ENCODE measurements at places on chromosomes 11 and 22.

DNA sequence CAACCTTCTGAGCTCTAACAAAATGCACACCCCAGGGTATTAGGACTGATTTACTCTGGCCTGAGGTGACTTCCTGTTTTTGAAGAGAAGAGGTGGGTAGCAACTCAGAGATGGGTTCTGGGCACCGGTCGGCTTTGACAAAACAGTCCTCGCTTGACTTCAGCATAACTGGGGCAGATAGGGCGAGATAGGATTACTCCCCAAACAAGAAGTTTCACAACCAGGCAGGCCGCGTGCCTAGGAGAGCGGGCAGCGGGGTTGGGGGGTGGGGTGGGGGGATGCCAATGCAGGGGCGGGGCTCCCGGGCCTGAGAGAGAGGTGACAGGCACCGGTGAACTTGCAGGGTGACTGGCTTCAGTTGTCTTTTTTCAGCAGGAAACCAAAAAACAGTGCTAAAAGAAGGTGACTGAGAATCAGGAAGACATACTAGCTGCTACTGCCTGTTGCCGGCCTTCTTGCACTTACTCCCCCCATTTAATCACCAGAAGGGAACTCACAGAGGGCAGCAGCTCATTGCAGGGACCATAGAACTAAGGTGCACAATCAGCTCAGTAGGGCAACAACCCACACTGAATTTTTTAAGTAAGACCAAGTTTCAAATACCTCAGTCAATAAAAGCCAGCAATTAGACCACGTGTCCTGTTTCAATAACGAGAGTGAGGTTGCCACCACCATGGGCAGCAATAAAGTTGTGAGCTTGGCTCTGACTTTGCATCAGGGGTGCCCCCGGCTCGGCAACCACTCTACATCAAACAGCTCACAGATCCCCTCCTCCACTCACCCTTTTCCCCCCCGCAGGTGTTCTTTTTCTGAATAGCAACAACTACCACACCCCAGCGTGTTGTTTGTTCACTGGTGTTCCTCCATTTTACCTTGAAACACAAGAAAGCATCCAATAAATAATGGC, 37.2 kb upstream of the ETS1 start:
- DNase-seq, result peak; percentile 65

GRCh38 chr11:86738568-86738967, 61.8 kb upstream of the PRSS23 start:
- DNase-seq, result no peak

DNA sequence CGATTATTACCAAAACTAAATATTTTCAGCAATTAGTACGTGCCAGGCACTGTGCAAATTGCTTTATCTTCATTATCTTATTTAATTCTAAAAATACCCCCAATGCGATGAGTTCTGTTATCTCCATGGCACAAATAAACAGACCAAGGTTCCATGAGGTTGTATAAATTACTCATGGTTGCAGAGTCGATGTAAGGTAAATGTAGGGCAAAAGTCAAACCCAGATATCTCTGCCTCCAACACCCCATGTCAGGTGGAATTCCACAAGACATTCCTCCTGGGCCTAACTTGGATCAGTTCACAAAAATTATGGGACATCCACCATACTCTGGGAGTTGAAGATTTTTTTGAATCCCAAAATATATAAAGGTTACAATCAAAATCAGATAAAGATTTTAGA, 43.7 kb downstream of the ISX start:
- DNase-seq, result no peak

GRCh38 chr22:35891442-35891841, 137.2 kb downstream of the RBFOX2 start:
- DNase-seq, result no peak

DNA sequence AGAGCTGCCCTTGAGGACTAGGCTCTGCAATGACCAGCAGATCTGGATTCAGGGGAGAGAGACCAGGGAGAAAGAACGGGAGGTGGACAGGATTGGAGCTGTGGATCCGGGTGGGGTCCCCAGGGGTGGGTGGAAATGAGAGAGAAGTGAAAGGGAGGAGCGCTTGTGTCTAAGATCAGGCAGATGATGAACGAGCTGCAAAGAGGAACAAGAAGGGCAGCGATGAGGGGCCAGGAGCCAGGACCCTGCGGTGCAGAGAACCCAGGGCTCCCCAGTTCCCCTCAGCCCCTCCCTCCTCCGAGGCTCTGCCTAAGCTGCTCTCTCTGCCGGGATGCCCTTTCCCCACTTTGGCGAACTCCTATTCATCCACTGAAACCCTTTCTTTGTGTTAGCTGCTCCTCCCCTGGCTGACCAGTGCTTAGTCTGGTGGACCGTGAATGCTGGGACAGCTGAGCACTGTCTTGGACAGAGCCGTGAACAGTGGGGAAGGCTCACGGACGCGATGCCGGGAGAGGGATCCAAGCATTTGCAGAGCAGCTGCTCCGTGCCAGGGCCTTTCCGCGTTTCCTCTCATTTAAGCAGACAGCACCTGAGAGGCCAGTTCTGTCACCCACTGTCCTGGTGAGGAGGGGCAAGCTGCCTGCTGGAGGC, 35.9 kb downstream of the SHISAL1 start:
- no peak for DNase-seq

- no peak for DNase-seq
These were observed 33.1 kb upstream of the TP53I11 start for GRCh38 chr11:44983786-44984185.

DNA sequence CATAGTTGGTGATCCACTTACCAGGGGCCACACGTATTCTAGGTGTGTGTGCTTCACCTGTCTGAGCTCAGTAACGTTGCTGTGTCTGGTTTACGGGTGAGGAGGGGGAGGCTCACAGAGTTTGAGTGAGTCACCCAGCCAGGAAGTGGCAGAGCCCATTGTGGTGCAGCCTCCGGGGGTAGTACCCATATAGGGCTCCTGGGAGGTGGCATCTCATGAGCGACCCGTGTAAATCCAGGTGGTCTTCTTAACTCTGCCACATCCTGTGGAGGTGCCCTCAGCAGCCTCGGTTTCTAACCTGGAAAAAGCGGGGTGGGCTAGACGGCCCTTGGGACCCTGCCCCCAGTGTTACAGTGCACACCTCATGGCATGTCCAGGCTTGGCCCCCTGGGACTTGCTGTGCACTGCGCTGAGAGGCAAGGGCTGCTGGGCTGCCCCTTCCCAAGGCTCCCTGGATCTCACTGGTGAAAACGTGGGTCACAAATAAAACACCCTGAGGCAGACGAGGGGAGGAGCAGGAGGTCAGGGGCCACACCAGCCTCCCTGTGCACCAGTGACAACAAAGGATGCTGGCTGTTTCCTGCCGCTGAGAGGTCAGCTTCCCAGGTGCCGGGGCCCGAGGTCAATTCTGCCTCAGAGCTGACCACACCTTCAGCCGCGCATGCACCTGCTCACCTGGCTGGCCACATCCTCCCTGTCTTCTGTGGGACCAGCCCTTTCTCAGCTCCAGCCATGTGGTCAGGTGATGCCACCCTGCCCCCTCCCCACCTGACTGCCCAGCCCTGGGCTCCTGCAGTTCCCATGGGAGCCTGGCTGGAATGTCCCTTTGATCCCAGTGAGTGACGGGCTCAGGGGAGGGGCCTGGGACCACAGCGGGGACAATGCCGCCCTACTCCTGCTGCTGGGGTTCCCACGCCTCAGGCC, 305.1 kb downstream of the CTTN start:
- DNase-seq, result no peak

DNA sequence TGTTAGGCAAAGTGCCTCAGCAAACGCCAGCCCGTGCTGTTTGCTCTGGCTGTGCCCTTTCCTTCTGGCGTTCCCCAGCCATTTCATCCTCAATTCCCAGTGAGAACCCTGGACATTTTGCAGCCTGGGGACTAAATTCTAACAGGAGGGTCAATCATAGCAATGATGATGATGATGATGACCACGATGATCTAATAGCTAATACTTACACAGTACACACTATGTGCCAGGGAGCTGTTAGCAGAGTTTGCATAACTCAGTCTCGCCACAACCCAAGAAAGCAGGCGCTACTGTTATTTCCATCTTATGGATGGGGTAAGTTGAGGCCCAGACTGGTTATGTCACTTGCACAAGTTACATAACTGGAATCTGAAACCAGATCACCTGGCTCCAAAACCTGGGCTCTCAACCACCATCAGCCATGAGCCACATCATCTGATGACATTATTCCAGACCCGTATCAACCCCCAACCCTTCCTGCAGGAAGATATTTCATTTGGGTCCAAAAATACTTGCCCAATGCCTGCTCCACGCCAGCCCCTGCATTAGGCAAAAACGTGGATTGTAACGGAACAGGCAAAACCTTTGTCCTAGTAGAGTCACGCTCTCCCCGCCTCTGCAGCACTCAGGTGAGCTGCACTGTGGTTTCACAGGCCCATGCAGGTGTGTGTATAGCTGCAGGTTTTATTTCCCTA, 132.6 kb upstream of the SERPIND1 start:
- no peak for DNase-seq

DNA sequence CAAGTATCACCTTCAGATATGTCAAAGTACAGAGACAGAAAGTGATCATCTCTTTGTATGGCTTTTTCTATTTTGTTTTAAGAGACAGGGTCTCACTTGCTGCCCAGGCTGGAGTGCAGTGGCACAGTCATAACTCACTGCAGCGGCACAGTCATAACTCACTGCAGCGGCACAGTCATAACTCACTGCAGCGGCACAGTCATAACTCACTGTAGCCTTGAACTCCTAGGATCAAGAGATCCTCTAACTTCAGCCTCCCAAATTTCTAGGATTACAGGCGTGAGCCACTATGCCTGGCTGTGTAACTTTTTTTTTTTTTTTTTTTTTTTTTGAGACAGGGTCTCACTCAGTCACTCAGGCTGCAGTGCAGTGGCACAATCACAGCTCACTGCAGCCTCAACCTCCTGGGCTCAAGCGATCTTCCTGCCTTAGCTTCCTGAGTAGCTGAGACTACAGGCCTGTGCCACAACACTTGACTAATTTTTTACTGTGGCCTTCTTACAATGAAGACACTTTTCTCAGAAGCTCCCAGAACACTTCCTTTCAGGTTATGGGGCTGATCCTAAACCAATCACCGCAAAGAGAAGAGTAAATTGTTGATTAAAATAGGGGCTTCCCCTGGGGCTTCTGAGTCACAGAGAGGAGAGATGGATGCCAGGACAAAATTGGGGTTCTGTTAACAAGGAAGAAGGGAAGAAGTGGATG, 9.0 kb upstream of the HIKESHI start:
- peak; percentile 59 for DNase-seq

DNA sequence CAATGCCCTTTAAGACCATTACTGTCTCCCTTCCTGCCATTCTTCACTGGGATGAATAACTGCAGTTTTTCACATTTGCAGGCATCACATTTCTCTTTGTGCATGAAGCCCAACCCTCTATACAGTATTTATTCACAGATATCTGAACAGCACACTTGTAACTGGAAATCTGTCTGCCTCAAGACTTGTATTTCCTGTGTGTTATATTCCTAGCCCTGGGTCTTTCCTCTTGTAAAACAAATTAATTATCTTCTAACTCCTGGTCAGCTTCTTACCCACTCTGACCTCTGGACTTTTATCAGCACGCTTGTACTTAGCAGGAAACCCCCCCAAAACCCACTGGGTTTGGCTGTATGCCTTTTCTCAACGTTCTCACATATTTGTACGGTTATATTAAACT, 2.0 kb downstream of the CSRP3 start:
- DNase-seq, result no peak

DNA sequence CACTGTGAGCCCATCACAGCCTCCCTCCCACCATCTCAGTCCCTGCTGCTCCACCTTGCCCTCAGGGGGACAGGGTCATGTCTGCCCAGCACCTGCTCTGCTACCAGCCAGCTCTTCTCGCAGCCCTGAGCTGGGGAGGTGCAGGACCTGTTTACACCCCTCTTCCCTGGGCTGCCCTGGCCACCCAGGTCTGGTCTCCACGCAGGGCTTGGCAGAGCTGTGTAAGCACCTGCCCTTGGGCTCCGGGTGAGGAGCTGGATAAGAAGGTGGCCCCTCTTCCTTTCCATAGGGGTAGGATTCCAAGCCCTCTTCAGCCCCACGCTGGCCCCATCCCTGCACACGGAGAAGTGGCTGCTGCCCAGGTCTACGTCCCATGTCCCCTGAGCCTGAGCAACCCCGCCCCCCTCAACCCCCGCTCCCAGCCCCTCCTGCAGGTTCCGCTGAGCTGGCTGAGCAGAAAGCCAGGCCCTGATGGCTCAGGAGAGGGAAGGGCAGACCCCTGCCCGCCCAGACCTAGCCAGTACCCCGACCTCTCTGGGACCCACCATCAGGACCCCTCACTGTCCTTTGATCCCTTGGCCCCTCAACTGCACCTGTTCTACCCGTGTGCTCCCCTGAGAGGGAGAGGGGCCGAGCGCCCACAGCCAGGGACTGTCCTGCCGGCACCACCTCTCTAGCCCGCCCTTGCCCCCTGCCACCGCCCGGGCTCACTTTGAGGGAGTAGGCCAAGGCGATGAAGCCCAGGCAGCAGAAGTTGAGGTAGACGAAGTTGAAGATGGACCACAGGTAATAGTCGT, 3.2 kb downstream of the IFITM10 start:
- no peak for DNase-seq

DNA sequence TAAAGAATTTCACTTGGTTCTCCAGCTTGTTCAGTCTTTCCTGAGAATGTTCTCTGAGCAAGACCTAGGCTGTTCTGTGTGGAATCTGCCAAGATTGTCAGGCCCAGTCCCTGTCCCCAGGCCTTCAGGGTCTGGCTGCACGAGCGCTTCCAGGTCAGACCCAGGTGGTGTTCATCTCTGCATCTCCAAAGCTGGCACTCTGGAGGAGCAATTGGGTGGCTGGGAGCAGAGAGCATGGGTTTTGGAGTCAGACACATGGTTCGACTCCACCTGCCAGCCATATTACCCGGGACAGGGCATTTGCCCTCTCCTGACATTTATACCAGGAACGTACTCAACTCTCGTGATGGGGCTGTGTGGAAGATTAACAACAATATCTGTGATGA, 8.8 kb downstream of the CD5 start:
- no peak for DNase-seq

GRCh38 chr11:45333001-45333971, 47.1 kb upstream of the SYT13 start:
- no peak for DNase-seq

DNA sequence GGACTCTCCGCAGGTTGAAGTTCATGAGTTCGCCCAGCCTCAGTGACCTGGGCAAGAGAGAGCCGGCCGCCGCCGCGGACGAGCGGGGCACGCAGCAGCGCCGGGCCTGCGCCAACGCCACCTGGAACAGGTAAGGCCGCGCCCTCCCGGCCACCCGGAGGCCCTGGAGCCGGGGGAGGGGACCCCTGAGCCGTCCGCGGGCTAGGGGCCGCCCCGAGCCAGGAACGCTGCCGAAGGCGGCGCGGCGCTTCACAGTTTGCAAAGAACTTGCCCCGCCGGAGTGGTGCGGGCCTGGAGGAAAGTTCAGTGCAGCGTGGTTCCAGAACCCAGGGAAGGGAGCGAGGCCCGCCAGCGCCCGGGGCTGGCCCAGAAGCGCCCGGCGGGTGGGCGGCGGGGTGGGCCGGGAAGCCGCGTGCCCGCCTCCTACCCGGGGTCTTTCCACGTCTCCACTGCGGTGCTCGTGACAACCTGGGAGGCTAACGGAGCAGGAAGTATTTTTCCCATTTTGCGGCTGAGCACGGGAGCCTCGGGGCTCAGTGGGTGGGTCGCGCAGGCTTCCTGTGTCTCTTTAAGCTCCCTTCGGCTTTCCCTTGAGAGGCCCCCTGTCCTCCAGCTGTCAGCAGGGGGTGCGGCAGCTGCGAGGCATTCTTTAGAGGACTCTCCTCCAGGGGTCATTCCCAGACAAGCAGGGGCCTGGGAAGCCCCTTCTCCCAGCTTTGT, 635 bp downstream of the PRR5 start:
- DNase-seq, result peak; percentile 33

- no peak for DNase-seq
These were observed 3.4 kb downstream of the KMT2A start for GRCh38 chr11:118439646-118440045.
